Stimulated activated effector memory CD8-positive, alpha-beta T cell treated with anti-CD3 and anti-CD28 coated beads, Interleukin-12 subunit alpha, Interleukin-12 subunit beta, amount 100 ng/mL, for 72 hours (primary cell): ENCODE measurements at places on chromosomes 6 and 20.
A peak's percentile ranks its signal among the peaks of the same experiment; 100 is the strongest.

- no peak for DNase-seq
These were observed 63.6 kb upstream of the KIF25 start for GRCh38 chr6:167933847-167934246.

GRCh38 chr6:165694296-165694695 is 31.3 kb upstream of the PDE10A start:
- no peak for DNase-seq

DNA sequence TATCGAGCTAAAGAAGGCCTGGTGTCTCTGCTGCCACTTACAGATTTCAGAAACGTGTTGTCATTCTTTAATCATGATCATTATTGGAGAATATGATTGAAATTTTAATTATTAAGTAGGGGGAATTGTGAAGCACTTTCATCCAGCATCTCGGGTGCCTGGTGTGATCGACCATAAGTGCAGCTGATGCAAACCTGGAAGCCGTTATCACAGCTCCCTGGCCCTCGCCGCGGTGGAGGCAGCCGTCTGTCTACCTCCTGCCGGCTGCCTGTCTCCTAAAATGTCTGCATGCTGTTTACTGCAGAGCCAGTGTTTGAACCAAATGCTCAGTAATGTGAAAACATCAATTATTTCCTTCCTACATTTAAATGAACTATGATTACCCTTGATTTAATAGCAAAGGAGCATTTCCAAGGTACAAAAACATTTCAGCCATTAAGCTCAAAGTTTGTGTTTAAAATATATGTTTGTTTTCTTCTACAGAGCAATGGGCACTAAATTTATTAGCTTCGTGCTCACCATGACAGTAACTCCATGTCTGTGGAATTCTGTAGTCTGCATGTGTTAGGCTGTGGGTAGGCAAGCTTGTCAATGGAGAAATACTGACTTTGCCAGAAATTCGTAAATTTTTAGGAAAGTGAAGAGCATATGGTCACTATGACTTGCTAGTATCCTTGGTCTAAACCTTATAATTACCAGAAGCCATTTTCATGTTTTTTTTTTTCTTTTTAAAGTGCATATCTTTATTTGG is 184.5 kb upstream of the AGPAT4 start:
- DNase-seq = no peak

GRCh38 chr6:16408766-16409165 is 170.4 kb downstream of the GMPR start:
- DNase-seq = no peak

DNA sequence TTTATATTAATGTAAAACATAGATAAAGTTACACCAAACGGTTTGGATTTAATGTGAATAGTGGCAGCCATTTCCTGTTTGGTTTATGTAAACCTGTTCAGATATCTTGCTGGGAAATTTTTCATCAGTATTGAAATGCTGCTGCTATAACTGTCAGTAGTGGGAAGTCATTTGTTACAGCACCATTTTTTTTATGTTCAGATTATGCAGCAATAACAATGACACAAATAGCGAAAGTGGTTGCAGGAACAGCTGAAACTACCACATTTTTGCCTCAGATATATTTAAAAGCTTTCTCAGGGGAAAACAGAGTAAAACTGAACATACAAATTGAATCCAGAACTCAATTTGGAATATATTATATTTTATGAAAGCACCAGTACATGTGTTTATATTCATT is 128.8 kb upstream of the SIM1 start:
- DNase-seq = no peak

DNA sequence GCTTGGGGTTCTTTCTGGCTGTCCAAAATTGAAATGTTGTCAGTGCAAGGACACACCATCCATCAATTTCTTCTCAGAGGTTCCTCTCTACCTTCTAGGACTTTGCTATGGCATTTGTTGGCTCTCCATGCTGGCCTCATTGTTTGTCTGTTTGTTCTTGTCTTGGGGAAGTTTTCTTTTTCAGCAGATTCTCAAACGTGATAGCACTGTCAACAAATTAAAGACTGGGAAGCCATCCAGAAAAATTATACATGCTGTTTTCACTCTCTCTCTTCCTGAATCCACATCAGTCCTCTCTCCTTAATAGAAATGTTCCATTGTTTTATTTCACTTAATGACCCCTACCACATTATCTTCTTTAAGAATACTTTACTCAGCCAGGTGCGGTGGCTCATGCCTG is 130.4 kb downstream of the PCSK2 start:
- DNase-seq = no peak

DNA sequence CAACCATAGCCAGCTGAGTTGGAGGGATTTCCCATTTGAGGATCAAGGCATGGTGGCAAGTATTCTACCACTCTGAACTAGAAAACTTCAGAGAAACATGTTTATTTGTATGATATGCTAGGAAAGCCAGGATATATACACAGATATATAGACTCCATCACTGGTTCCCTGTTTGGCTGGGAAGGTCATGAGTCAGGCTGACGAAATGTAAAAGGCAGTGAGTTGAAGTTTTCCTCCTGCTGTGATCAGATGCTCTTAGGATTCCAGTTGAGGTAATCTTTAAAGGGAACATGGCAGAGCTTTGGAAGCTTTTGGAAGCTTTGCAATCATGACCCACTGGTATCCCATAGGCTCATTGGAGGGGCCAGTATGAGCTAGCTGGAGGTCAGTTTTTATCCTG is 1369.1 kb downstream of the EPHA7 start:
- no peak for DNase-seq

GRCh38 chr6:150076196-150076893 is 7.4 kb upstream of the ULBP3 start:
- DNase-seq = no peak

- no peak for DNase-seq
These were observed 39.1 kb upstream of the FOXO3 start for GRCh38 chr6:108521616-108522107.

DNA sequence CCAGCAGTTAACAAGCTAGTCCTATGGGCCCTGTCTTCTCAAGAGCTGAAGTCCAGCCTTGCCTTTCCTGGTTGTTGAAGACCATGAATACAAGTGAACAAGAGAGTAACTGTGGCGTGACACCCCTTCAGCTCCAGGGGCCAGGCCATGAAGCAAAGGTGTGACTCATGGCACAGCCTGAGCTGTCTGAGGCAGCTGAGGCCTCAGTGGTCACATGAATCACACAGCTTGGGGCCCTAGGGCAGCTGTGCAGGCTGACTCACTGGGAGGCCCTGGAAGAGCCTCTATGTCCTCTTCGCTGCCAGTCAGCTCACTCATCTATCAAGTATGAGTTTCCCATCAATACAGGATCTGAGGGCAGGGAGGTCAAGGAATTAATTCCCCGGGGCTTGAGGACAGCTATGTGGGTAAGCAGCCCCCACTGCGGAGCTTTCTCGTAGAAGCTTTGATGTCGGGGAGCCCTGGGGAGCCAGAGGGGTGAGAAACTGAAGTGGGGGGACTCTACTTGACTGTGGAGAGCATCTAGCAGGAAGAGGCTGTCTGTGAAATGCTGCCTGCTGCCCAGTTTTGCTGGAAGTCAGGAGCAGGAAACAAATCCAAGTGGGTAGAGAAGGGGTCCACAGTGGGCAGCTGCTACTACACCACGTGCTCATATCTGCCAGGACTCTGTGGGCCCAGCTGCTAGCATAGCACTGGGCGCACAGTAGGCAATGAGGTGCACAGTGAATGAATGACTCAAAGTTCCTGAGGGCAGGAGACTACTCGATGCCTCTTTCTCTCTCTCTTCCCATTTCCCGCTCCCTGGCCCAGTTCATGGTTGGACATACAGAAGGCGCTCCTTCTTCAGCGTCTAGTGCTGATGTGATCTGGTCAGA is 13.7 kb upstream of the FAM83C start:
- DNase-seq = peak; percentile 85

DNA sequence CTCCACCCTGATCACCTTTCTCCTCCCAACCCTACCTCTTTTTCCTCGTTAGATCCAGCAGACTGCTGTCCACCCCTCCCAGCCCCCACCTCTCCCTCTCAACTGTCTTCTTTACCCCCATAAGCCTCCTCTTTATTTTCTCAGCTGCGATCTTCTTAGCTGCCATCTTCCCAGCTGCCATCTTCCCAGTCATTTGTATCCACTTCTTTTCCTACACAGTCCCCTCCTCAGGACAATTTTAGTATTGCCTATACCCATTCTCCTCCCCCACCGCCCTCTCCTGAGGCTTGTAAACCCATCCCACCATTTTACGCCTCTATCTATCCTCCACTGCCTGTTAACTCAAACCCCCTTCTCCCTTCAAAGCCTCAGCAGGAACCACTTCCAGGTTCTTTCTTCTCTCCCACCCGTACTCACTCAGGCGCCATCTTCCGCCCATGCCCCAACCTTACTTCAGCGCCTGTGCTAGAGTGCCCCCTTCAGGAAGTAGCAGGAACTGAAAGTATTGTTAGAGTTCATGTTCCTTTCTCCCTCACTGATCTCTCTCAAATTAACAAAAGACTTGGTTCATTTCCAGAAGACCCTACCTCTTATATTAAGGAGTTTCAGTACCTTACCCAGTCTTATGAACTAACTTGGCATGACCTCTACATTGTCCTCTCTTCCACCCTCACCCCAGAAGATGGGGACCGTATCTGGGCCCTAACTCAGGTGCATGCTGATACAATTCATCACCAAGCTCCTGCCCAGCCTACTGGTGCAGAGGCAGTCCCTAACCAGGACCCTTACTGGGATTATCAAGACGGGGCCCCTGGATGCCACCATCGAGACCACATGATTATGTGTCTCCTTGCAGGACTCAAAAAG is 236.0 kb downstream of the ADGRG6 start:
- DNase-seq = no peak

DNA sequence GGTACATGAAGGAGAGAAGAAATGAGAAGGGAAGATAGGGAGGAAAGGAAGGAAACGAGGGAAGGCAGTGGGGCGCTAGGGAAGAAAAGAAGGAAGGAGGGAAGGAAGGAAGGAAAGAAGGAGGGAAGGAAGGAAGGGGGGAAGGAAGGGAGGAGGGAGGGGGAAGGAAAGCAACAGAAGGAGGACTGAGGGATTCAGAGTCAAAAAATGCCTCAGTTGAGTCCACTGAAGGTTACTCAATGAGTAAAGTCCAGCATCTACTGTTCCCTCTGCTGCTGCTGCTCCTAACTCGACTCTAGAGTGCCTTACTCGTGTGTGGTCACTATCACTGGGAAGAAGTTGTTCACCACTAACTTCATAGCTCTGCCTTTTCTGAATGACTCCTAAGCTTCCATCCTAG is 33.8 kb downstream of the PHACTR1 start:
- DNase-seq = no peak

- DNase-seq = no peak
These were observed 273.8 kb downstream of the CDH4 start for GRCh38 chr20:61525781-61526431.

- no peak for DNase-seq
These were observed 88.8 kb downstream of the SASH1 start for GRCh38 chr6:148431413-148431812.

- peak; percentile 62 for DNase-seq
These were observed 141.2 kb downstream of the JARID2 start for GRCh38 chr6:15387118-15387517.

GRCh38 chr6:48199499-48199898 is 88.5 kb upstream of the PTCHD4 start:
- DNase-seq = no peak

DNA sequence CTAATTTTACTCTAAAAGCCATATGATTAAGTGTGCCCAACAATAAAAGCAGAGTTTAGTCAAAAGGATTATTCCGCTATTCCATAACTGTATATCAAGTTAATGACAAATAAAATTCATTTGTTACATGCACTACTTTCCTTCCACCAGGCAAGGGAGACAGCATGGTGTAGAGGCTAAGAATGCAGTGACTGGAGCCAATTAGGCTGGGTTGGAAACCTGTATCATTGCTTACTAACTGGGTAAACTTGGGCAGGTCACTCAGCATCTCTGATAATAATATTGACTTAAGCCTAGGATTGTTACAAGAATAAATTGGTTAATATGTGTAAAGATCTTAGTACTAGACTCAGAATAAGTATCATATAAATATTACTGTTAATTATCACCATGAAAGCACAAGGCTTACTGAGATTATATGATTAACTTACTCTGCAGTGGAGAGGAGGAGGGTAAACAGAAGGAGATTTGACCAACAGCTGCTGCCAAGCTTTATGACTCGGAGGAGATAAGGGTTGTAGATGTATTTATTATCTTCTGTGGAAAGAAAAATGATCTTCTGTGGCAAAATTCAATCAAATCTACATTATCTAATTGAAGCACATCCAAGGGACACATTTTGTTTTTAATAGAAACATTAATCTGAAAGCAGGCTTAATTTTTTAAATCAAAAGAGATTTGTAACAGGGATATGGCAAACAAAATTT is 1459.9 kb downstream of the GRIK2 start:
- DNase-seq = no peak

DNA sequence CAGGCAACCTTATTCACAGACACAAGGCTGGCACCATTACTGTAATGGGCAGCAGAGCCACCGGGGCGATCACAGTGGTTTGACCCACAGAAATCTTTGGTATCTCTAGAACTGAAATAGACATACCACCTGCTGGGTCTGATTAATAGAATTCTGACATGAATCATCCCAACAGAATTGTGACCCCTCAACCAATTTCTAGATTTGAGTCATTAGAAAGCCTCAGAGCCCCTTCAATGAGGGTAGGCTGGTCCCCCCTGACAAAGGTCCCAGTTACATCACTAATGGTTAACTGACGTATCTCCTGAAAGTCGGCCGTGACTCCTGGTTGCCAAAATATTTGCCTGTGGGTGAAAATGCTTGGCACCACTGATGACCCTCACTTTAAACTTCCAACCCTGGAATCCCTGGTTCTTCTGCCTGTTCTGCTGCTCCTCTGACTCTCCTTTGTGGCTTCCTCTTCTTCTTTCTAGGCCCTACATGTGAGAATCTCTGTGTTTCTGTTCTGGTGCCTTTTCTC is 124.9 kb upstream of the ARID1B start:
- DNase-seq = no peak

DNA sequence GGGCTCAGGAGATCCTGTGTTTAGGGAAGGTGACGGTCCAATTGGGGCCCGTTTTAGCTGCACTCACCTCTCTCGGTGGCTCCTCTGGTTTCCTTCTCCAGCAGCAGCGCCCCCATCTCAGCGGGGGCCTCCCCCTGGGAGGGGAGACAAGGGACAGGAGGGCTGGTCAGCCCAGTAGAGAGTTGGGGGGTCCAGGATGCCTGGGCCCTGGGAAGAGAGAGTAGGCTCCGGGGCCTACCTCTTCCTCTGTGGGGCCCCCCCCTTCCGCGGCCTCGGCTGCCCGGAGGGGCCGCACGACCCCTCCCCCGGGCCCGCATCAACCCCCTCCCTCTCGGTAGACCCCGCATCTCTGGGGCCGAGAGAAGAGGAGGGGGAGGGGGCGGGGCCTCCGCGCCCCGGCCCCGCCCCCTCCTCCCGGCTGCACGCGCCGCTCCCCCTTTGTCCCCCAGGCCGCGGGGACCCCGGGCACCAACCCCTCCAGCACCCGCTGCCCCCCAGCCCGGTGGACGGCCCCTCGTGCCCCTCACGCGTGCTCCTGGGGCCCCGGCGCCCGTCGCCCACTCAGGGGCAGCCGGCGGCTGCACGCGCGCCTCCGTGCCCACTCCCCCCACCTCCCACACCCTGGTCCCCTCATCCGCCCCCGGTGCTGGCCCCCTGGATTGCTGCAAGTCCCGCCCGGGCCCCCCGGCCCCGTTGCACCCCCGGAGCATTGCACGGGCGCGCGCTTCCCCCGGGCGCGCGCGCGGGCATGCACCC is 464 bp downstream of the EHMT2 start:
- no peak for DNase-seq

GRCh38 chr6:25027221-25027916 is 91.6 kb upstream of the RIPOR2 start:
- DNase-seq = peak; percentile 79

GRCh38 chr20:4014031-4014474 is 1.3 kb downstream of the RNF24 start:
- no peak for DNase-seq

GRCh38 chr6:106518748-106519147 is 110.5 kb downstream of the RTN4IP1 start:
- no peak for DNase-seq

GRCh38 chr20:5918856-5919625 is 31.3 kb downstream of the TRMT6 start:
- DNase-seq = no peak
